Gastroesophageal sphincter (tissue), 4 donors: ENCODE measurements at places on chromosomes 2 and 18. TPM values are rescaled to one million over a fixed set of nuclear protein-coding genes. Genes with fewer than 3 reads are reported as not detected.

DNA sequence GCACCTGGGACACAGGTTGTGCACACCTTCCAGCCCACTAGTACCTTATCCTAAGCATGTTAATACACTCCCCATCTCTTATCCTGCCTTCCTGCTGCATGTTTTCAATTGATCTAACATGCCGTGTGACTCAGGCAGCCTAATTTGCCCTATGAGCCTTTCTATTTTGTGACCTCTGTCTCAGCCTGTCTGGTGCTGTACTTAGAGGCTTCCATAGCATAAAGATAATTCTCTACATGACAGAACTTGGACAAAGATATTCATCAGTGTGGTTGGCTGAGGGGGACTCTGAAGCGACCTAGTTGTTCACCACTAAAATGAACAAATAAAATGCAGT, 8.6 kb upstream of the TMEM37 start:
- no peak for ATAC-seq

The RGPD3 gene
- total RNA-seq = 0.77 TPM

The TRIM43 gene
- total RNA-seq = not detected

The ZC3H8 gene
- 6.2 TPM for total RNA-seq

The BOLL gene
- total RNA-seq = not detected

The ERBB4 gene
- 0.54 TPM for total RNA-seq

DNA sequence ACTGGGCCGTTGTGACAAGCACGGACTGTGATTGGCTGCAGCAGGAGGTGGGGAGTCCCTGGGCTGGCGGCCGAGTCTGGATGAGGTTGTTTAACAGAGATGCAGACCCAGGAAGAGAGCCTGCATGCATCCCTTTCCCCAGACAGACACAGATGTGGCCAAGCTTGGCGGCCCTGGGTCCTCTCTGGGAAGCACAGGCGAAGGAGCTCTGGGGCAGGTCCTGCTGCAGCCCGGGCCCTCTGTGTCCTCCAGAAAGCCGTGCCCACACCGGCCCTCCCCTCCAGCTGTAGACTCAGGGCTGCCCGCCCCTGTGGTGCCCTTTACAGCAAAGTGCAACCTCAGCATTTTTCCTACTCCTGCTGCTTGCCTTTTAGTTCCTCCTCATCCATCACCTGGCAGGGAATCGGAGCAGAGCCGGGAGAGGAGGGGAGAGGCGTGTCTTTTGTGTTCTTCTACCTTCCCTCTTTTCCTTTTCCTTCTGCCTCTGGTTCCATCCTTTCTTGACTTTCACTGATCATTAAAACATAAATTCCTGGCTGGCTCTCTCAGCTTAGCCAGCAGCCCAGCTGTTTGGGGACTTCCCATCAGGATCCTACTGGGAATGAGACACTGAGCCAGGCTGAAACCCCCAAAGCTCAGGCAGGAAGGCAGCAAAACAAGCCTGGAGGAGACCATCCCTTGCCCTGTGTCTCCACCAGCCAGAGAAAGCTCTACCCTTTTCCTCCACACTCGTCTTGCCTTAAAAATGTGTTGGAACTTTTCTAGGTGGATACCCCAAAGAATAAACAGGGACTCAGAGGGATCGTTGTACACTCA, 75.0 kb downstream of the CTIF start:
- ATAC-seq = peak; percentile 89

The IL36G gene
- not detected for total RNA-seq

GRCh38 chr18:58829263-58829662, 35.4 kb upstream of the ZNF532 start:
- no peak for ATAC-seq

The C2orf78 gene
- total RNA-seq = not detected

The CCT4 gene
- total RNA-seq = 84.7 TPM

- no peak for ATAC-seq
Measured at GRCh38 chr18:43009674-43010073, 105.8 kb downstream of the RIT2 start.

DNA sequence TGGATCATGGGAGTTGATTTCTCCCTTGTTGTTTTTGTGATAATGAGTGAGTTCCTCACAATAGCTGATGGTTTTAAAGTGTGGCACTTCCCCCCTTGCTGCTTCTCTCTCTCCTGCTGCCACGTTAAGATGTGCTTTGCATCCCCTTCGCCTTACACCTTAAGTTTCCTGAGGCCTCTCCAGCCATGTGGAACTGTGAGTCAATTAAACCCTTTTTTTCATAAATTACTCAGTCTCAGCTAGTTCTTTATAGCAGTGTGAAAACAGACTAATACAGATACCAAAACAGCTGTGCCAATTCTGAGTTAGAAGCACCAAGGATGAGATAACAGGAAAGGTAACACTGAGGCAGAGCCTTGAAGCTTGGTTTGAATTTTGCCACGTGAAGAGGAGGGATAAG, 44.7 kb downstream of the ITSN2 start:
- ATAC-seq = no peak

DNA sequence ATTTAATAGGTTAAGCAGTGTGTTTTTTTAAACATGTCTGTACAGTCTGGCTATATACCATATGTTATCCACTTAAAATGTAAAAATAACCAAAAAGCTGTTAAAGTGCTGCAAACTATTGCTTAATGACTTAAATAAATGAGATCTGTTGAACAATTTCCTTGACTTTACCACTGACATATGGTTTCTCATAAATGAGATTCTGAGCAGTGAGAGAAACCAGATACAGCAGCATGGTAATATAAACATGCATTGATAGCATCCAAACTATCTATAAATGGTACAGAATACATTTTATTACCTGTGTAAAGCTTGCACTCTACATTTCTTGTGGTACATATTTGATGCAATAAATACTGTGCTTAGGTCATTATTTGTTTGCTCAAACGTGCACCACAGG, 36.3 kb upstream of the TTC21B start:
- ATAC-seq = no peak

The PAX3 gene
- not detected for total RNA-seq

- ATAC-seq = no peak
Measured at GRCh38 chr2:218202266-218202665, 14.7 kb upstream of the ARPC2 start.

GRCh38 chr2:219204425-219205164, 2.0 kb upstream of the ZFAND2B start:
- ATAC-seq = no peak

The ANKRD29 gene
- total RNA-seq = 3.5 TPM

The TMEM247 gene
- not detected for total RNA-seq

DNA sequence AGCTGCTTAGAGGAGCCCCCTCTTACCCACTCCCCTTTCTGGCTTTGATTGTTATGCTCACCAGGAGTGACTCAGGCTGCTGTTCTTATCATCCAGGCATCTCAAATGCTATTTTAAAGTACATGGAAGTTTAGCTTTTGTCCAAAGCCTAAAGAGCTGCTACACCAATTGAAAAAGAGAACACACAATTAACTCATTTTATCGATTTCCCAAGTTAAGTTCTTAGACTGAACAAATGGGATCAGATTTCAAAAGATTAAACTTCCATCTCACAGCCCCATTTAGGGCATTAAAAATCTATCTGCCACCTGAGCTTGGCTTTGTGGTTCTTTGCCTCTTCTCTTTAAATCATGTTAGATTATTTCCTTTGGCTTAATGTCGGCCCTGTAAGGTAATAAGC, 81.2 kb downstream of the MYO5B start:
- ATAC-seq = no peak

The C2orf66 gene
- 0.13 TPM for total RNA-seq

GRCh38 chr18:45775743-45776142, 49.7 kb upstream of the SIGLEC15 start:
- ATAC-seq = no peak

GRCh38 chr2:4408321-4408720, 704.9 kb downstream of the DCDC2C start:
- no peak for ATAC-seq
